ENCODE measurements at places on chromosomes 16 and 17.
A peak's percentile ranks its signal among the peaks of the same experiment; 100 is the strongest.

DNA sequence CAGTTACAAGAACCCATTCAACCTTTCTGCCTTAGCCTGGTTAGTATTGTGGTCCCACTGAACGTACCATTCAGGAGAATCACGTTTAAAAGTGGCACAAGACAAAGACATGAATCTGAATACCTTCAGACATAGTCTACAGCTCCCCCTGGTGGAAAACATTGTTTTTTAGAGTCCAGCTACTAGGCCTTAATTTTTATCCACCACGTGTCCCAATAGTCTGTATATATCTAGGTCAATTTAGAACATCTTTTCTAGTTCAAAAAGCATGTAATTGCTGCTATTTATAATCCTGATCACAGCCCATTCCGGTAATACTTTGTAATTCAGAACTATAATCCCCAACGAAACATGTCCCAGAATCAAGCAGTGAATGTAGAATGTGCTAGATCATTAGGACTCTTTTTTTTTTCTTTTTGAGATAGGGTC, 13.7 kb upstream of the GUCY2D start:
- peak; percentile 73 for DNase-seq

GRCh38 chr17:67049025-67049739, 4.8 kb downstream of the CACNG1 start:
- DNase-seq: no peak

- DNase-seq: peak; percentile 77
Observed at GRCh38 chr17:75845058-75845711, 981 bp upstream of the UNC13D start.

DNA sequence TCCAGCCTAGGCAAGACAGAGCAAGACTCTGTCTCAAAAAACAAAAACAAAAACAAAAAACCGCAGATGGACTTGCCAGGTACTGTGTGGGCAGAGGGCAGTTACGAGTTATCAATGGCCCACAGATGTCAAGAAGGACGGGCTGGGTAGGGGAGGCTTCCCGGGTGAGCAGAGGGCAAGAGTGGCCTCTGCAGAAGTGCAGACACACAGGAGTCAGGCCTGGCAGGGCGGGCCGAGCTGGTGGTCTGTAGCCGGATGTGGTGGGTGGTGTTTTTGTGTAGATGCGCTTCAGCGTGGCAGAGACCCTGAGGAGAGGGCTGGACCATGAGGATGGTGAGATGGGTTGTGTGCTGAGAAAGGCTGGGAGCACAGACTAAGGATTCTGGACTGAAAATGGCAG, 44.9 kb upstream of the KDM6B start:
- no peak for DNase-seq
